ENCODE measurements at places on chromosomes 7 and 10.

- DNase-seq, result no peak
Measured at GRCh38 chr7:2729893-2730716, 42.1 kb downstream of the AMZ1 start.

DNA sequence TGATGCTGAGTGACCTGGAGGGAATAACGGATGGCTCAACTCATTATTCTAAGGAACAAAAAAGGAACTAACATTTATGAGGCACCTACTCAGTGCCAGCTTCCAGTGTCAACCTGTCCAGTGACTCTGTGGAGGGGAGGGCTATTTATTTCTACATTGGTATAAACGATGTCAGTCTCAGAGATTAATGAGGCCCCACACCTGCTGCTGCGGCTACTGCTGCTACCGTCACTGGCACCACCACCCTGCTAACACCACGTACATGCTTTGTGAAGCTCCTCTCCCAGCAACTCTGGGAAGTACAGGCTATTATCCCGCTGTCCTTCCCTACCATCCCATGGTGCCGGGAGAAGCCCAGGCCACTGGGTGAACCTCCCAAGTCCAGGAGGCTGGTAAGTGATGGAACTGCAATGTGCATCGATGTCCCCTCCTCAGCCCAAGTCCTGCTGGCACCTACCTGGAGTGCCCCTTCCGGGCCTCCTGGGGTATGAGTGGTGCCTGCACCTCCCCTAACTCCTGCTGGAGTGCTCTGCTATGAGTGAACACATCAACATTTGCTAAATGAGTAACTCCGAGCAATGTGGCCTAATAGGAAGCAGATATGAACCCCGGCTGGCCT, 101.5 kb downstream of the ARHGAP22 start:
- no peak for DNase-seq

- DNase-seq, result no peak
Measured at GRCh38 chr10:119705434-119705831, 20.4 kb upstream of the INPP5F start.

- no peak for DNase-seq
Measured at GRCh38 chr10:43117777-43118583, 20.3 kb upstream of the CSGALNACT2 start.

DNA sequence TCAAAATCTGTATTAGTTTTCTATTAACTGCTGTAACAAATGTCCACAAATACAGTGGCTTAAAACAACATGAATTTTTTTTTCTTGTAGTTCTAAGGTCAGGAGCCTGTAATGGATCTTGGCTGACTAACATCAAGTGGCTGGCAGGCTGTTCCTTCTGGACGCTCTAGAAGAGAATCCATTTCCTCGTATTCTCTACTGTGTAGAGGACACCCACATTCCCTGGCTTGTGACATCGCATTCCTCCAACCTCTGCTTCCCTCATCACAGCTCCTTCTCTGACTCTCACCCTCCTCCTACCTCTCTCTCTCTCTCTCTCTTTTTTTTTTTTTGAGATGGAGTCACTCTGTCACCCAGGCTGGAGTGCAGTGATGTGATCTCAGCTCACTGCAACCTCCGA, 4.8 kb upstream of the CALHM1 start:
- DNase-seq, result no peak

- DNase-seq, result peak; percentile 17
Measured at GRCh38 chr7:114048386-114049235, 129.8 kb upstream of the PPP1R3A start.

- peak; percentile 76 for DNase-seq
Measured at GRCh38 chr7:109246330-109247077, 676.8 kb downstream of the DNAJB9 start.

DNA sequence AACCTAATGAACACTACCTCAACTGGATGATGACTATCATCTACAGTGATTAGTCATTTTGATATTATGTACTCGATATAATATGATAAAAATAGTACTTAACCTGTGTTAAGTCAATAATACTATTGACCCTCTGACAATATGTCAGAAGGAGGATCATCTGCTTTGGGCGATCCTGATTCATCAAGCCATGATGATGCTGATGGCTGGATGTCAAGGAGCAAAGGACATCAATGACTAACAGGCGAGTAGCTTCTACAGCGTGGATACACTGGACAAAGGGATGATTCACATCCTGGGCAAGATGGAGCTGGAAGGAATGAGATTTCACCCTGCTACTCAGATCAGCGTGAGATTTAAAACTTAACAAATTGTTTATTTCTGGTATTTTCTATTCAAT, 94.4 kb upstream of the SKAP2 start:
- no peak for DNase-seq

- peak; percentile 77 for DNase-seq
Measured at GRCh38 chr7:39609113-39609934, 14.0 kb upstream of the RALA start.

GRCh38 chr10:122827302-122827701, 18.4 kb downstream of the CUZD1 start:
- DNase-seq, result no peak

DNA sequence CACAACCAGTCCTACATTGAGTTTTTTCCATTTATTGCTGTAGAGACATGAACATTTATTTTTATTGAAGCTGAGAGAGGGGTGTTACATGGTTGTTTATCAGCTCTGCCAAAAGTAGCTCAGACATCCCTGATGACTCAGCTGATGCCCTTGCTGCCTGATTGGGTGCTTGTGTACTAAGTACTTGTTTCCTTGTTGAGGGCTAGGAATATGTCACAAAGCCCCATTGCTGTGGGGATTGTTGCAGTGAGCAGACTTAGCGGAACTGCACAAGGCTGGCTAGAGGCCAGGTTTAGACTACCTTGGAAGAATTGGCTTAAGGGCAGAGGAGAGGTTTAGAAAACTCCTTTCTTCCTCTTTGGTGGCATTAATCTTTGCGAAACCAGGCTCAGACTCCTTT, 110.6 kb downstream of the AUTS2 start:
- peak; percentile 45 for DNase-seq

- no peak for DNase-seq
Measured at GRCh38 chr10:71476228-71477011, 79.7 kb downstream of the CDH23 start.

- DNase-seq, result peak; percentile 58
Measured at GRCh38 chr10:65570143-65571010, 1355.5 kb upstream of the LRRTM3 start.

- DNase-seq, result no peak
Measured at GRCh38 chr10:71294091-71294561, 24.9 kb upstream of the SLC29A3 start.

DNA sequence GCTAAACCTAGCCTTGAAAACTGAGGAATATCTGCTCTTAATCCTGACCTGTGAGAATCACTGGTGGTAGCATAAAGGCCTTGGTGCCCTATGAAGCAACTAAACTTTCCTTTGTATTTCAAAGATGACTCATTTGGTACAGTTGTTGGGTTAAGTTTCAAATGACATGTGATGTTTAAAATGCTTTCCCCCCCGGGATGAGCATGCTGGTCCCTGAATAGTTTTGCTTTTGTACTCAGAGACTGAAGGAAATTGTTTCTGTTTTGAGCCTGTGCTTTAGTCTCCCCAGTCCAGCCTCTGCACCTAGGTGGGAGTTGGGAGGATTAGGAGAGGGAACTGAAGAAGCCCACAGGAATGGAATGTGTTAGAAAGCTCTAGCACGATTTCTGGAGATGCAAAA, 258.9 kb upstream of the NPY start:
- peak; percentile 55 for DNase-seq

DNA sequence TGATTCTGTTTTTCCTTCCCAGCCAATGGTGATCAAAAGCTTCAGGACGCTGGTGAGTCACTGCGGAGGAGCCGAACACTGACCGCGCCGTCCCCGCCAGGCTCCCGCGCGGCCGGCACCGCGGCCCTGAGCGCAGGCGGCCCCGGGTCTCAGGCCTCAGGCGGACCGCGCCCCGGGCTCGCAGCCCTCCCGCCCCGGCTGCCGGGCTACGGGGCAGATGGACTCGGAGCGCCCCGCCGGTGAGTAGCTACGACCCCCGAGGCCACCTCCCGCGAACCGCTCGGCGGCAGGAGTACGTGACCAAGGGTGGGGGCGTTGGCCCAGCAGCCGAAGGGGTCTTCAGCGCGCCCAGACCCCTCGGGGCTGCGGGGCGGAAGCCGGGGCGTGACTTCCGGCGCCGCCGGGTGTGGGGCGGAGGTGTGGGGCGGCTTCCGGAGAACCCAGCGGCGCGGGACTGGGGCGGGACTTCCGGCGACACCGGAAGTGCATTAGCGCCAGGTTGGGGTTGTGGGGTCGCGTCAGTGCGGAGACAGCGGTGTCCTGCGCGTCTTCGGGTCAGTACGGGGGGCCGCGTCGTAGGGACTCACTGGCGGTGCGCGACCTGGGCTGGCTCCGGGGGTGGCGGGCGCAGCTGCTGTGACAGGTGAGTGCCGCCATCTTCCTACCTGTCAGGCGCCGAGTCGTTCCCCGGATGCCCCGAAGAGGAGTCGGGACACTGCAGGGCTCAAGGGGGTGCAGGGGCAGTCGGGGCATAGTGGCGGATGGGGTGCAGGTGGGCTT, at the start of gene WDR37:
WDR37 (plus strand) TSS at position 60 of the 780 bp plus-strand sequence. CDS start 15,771 bp downstream, outside the sequence.
- DNase-seq, result peak; percentile 80

- no peak for DNase-seq
Measured at GRCh38 chr7:101602082-101602481, 27.0 kb downstream of the MYL10 start.

- no peak for DNase-seq
Measured at GRCh38 chr7:114939484-114940097, 17.7 kb downstream of the MDFIC start.

DNA sequence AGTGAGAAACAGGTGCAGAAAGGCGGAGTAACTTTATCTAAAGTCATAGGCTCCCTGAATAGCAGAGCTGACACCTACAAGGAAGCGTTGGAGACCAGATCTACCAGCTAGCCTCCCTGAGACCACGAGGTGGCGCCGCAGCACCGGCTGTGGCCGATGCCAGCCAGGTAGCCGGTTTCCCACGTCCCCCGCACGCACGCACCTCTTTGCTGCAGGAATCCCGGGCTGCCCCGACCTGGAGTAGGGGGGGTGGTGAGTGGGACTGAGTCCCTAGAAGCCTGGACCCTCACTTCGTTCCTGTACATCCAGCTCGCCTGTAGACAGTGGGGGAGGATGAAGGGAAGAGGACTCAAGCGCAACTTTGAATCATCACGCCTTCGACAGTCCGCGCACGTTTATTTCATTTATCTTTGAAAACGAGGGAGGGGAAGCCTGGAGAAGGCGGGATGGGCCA, 3.7 kb downstream of the ELOVL3 start:
- DNase-seq, result peak; percentile 64

DNA sequence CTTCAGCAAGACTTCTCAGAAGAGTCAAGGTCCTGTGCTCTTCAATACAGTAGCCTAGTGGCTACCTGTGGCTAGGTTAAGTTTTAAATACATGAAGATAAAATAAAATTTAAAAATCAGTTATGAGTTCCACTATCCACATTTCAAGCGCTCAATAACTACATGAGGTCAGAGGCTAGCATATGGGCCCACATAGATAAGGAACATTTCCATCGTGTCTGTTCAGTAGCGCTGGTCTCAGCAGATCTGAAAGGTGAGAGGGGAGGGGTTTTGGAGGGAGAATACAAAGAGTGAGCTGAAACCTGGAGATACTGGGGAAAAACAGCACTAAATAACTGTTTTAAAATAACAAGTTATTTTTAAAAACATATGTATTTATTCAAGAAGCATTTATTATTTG, 219.0 kb downstream of the TRIL start:
- no peak for DNase-seq

DNA sequence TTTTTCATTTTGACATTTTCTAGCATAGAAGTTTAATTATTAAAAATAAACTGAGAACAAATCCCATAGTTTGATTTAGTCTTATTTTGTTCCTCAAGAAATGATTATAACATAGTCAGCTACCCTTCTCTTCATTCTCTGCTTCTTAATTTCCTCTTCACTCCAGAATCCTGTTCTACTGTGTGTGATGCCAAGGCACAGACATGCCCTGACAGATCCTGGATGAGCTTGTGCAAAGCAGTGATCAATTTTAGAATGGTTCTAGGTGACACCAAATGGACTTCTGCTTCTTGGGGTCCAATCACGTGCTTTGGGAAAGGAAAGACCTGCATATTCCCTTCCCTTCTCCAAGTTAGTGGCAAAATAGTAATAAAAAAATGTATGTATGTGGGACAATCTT, 665.6 kb downstream of the MAGI2 start:
- DNase-seq, result no peak

DNA sequence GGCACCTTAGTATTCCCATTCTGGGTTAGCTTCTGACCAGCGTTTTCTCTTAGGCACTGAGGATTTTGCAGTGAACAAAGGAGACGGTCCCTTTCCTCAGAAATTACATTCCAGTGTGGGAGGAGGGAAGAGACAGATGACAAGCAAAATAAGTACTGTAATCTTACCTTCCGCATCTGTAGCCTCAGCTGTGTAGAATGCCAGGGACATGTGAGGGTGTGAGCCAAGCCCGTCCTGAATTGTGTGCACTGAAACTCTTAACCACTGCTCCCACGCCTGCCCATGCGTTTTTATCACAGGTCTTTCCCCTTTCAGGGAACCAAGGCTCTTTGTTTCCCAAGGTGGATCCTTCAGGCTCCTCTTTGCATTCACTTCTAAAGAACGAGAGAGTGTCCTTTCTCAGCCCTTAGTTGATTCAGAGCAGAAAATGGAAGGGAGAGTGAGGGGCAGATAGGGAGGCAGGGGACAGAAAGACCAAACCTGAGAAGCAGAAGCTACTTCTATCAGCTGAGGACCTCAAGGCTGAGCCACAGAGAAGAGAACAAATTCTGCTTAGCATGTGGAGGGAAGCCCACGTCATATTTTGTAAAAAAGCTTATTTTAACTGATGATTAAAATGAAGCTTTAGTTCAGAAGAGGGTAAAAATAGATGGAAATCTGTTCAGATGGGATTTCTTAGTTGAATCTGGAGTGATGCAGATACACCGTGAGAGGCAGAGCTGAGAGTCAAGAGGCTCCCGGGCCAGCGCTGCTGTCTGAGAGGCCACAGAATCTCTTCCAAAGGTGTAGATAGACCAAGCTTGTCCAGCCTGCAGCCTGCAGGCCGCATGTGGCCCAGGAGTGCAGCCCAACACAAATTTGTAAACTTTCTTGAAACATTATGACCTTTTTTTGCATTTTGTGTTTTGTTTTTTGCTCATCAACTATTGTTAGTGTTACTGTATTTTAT, 122.5 kb downstream of the CCNY start:
- no peak for DNase-seq

GRCh38 chr7:27167916-27168264, 2.6 kb upstream of the HOXA9 start:
- DNase-seq, result no peak

DNA sequence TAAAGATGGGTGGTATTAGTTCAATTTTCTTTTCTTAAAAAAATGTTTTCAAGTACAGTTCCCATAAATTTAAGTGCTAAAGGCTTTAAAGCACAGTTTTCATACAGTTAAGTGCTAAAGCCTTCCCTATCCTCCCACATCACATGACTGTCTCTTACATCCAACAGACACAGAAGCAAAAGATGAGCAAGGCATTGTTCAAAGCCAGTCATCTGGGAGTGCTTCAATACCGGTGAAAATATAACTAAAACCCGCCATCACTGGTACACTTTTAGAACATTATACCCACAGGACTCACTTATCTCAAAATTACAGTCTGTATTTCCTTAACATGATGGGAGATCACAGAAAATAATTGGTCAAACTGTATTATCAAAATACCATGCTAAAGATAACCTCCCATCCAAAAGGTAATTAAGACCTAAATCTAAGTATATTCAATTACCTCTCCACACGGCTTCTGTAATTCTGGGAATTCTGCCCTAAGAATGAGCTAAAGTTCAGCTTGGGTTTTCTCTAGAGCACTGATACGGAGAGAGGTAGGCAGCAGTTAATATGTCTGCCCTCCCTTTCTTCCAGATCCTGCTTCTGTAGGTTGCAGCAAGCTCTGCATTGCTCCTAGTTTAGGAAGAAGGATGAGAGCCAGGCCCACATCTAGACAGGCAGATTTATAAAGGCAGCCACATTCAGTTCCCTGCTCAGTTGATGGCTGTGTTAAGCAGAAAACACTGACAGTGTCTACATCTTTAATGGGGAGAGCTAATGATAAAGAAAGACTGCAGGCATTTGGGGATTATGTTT, 474.8 kb upstream of the PFKP start:
- no peak for DNase-seq
